CMK (cell line): ENCODE measurements at places on chromosomes 12 and 14.

DNA sequence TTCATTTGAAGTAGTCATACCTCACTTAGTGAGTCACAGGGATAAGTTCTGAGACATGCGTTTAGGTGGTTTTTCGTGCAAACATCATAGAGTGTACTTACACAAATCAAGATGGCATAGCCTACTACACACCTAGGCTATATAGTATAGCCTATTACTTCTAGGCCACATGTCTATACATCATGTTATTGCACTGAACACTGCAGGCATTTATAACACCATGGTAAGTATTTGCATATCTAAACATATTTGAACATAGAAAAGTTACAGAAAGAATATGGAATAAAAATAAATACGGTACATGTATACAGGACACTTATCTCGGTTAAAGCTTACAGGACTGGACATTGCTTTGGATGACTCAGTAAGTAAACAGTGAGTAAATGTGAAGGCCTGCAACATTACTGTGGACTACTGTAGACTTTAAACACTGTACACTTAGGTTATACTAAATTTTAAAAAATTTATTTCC lies 670.6 kb downstream of the SLC16A7 start:
- no peak for DNase-seq

- no peak for DNase-seq
Observed at GRCh38 chr12:13471471-13471870, 274.9 kb downstream of the EMP1 start.

GRCh38 chr14:99274346-99275221 lies 2.6 kb upstream of the BCL11B start:
- DNase-seq, result peak; percentile 45

- DNase-seq, result no peak
Observed at GRCh38 chr12:22014783-22015144, 31.3 kb upstream of the CMAS start.

DNA sequence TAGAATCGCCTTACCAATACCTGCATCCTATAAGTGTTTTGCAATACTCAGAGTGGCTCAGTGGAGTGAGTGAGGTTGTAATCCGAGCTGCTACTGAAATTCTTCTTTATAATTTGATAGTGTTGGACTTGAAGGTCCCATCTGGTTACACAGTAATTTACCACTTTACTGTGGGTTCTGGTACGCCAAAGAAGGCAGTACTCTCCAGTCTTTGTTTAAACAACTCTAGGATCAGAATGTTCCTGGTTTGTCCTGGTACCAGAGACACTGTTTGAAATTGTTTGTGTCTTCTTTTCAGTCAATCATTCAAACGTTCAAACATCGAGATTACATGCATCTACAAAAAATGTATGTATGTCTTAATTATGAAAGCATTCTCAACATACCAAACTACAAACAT lies 51.3 kb upstream of the AMN1 start:
- no peak for DNase-seq

GRCh38 chr12:109695961-109696461 lies 17.6 kb upstream of the FAM222A start:
- DNase-seq, result no peak

- no peak for DNase-seq
Observed at GRCh38 chr14:64442300-64442988, 22.9 kb upstream of the AKAP5 start.

- no peak for DNase-seq
Observed at GRCh38 chr12:49904601-49905000, 901 bp upstream of the FAIM2 start.

- DNase-seq, result peak; percentile 55
Observed at GRCh38 chr14:61662437-61663311, 32.6 kb upstream of the HIF1A start.

GRCh38 chr12:38949363-38949762 lies 44.0 kb upstream of the CPNE8 start:
- DNase-seq, result no peak

DNA sequence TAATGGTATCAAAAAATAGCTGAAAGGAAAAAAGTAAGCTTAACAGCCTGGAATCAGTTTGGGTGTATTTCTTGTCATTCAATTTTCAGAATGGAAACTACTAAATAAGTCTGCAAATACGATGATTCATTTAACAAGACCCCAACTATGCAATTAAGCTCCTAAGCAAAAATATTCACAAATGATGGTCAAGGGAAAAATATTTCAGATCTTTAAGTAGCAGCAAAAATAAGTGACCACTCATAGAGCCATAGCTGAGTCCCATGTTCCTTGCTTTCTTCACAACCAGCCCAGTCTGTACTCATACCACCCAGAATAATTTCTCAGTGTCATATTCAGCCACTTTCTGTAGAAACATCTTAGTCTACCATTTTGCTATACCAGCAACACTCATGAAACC lies 185.4 kb downstream of the PPM1H start:
- DNase-seq, result no peak

DNA sequence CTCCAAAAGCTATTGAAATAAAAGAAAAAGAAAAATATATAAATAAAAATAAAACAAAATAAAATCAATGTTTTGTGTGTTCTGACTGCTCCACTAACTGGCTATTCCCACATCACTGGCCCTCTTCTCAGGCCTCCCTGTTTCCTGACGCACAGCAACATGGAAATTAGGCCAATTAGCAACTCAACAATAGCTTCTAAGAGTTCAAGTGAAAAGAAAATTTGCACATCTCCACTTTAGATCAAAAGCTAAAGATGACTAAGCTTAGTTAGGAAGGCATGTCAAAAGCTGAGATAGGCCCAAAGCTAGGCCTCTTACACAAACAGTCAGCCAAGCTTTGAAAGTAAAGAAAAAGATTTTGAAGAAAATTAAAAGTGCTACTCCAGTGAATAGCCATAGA lies 200.8 kb downstream of the DUSP6 start:
- DNase-seq, result no peak

GRCh38 chr14:61281186-61281947 lies at the start of gene TMEM30B:
Gene TMEM30B (minus strand): TSS chr14:61281338. CDS start chr14:61281147, 191 bp downstream.
- no peak for DNase-seq

- DNase-seq, result peak; percentile 52
Observed at GRCh38 chr14:104976198-104977007, 1.8 kb downstream of the AHNAK2 start.

GRCh38 chr14:71665157-71665556 lies 267.1 kb upstream of the RGS6 start:
- no peak for DNase-seq
